ENCODE measurements at places on chromosomes 4 and X.
A peak's percentile ranks its signal among the peaks of the same experiment; 100 is the strongest.

- no peak overlapping the region for H3K27ac ChIP-seq
- DNase-seq = no peak
- H3K4me3 ChIP-seq = no peak overlapping the region
- no peaks in the 10 kb centered on the region for H3K36me3 ChIP-seq
Observed at GRCh38 chr4:86670756-86671155, 76.6 kb downstream of the PTPN13 start.

- no peaks in the 10 kb centered on the region for H3K4me1 ChIP-seq
- no peak overlapping the region for H3K27ac ChIP-seq
- no peaks in the 10 kb centered on the region for H3K36me3 ChIP-seq
- DNase-seq = no peak
- no peak overlapping the region for H3K4me3 ChIP-seq
Observed at GRCh38 chrX:44922980-44923379, 50.0 kb downstream of the KDM6A start.

GRCh38 chr4:182741914-182742313 lies 175.3 kb downstream of the DCTD start:
- H3K27ac ChIP-seq = no peak overlapping the region
- H3K4me1 ChIP-seq = no peaks in the 10 kb centered on the region
- H3K27me3 ChIP-seq = no peaks in the 10 kb centered on the region

- DNase-seq = no peak
- H3K4me3 ChIP-seq = no peak overlapping the region
- no peak overlapping the region for H3K27ac ChIP-seq
- peaks cover 6% of the 10 kb centered on the region for H3K36me3 ChIP-seq
- no peaks in the 10 kb centered on the region for H3K27me3 ChIP-seq
Observed at GRCh38 chr4:24511371-24512063, 72.8 kb downstream of the DHX15 start.

DNA sequence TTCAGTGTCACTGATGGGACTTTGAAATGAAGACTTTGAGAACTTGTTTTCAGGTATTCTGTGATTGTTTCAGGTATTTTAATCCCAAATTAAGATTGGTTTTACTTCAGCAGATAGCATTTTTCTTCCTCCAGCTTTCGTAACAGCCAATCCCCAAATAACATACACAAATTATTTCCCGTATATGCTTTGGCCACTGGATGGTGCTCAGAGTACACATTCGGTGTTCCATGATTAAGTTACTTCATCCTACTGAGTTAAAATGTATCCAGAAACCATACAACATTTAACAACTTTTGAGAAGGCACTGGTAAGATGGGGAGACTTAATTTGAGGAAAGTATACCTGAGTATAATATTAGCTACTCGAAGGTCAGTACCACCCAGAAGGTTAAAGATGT lies 233.4 kb upstream of the FAM47A start:
- no peak overlapping the region for H3K27ac ChIP-seq
- no peaks in the 10 kb centered on the region for H3K27me3 ChIP-seq
- H3K4me3 ChIP-seq = no peak overlapping the region
- no peaks in the 10 kb centered on the region for H3K4me1 ChIP-seq
- no peaks in the 10 kb centered on the region for H3K36me3 ChIP-seq

GRCh38 chr4:181966104-181966551 lies 277.1 kb upstream of the TENM3 start:
- H3K27me3 ChIP-seq = no peaks in the 10 kb centered on the region
- no peak for DNase-seq
- H3K27ac ChIP-seq = no peak overlapping the region
- no peak overlapping the region for H3K4me3 ChIP-seq

DNA sequence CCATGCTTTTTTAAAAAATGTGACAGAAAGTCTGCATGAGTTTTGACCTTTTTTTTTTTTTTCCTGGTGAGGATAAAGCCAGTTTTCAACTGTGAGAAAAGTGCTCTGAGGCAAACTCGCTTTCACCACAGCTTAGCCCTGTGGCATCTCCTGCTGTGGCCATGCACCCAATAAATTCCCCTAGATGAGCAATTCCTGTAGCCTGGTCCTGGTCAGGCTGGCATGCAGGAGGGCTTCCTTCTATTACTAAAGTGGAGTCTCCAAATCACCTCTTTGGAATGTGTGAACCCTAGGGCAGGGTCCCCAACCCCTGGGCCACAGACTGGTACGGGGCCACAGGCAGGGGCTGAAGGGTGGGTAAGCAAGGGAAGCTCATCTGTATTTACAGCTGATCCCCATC lies 265.4 kb downstream of the RAPGEF2 start:
- H3K27me3 ChIP-seq = no peaks in the 10 kb centered on the region
- no peak overlapping the region for H3K27ac ChIP-seq
- no peaks in the 10 kb centered on the region for H3K4me1 ChIP-seq
- H3K36me3 ChIP-seq = no peaks in the 10 kb centered on the region
- no peak for DNase-seq

- H3K27me3 ChIP-seq = no peaks in the 10 kb centered on the region
- H3K27ac ChIP-seq = no peak overlapping the region
- no peaks in the 10 kb centered on the region for H3K4me1 ChIP-seq
- H3K36me3 ChIP-seq = no peaks in the 10 kb centered on the region
- no peak for DNase-seq
Observed at GRCh38 chr4:128698386-128698785, 111.1 kb upstream of the JADE1 start.

DNA sequence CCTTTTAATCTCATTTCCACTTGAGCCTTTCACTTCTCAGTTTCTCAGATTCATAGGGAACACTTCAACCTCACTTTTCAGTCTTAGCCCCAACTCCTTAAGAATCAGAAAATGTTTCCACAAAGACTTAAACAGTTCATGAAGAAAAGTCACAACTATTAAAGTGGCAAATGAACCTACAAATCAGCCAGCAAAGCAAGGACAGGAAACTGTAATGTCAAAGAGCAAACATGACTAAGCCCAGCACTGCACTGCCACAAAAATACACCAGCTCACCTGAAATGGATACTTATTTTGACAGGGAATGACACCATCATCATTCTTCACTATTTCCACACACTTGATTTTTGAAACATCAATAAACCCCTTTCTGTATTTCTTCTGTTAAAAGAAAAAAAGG lies 41.8 kb upstream of the TXK start:
- DNase-seq = no peak
- H3K27me3 ChIP-seq = no peaks in the 10 kb centered on the region
- H3K4me1 ChIP-seq = no peaks in the 10 kb centered on the region
- no peak overlapping the region for H3K4me3 ChIP-seq
- no peak overlapping the region for H3K27ac ChIP-seq

DNA sequence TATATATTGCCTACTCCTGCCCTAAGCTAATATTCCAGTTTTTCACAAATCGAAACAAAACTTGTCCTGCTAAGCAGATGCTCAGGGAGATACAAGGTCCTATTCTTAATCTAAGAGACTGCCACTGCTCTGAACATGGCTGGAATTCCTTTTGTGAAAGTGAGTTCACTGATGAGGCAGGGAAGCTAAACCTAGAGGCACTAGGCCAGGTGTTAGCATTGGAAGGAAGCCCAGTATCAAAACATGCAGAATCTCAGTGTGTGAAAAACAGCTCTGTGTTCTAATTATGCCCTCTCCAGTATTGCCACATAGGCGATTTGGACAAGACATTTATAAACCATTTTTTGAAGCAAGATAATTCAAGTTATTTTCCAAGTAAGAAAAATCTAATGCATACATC lies 47.6 kb downstream of the ABCG2 start:
- no peaks in the 10 kb centered on the region for H3K4me1 ChIP-seq
- DNase-seq = no peak
- no peak overlapping the region for H3K4me3 ChIP-seq
- no peak overlapping the region for H3K27ac ChIP-seq

DNA sequence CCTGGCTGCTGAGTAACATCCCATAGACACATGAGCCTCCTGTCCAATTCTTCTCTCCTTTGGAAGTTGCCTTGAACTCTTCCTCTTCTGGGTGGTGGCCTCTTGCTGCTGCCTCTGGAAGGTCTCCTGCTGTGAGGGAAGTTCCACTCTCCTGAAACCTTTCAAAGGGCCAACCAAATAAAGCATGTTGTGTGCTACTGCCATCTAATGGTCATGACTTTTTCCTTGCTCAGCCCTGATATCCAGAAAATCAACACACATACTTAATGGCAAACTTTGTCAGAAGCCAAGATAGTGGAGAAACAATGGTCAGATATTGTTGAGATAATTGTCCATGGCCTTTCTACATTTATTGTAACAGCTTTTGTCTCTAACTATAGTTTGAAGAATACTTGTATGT lies 19.1 kb upstream of the ZXDA start:
- DNase-seq = peak; percentile 9
- no peaks in the 10 kb centered on the region for H3K27me3 ChIP-seq
- no peaks in the 10 kb centered on the region for H3K36me3 ChIP-seq
- H3K4me3 ChIP-seq = no peak overlapping the region
- no peak overlapping the region for H3K27ac ChIP-seq
- H3K4me1 ChIP-seq = no peaks in the 10 kb centered on the region

GRCh38 chr4:143025081-143025704 lies 159.5 kb upstream of the USP38 start:
- H3K27ac ChIP-seq = no peak overlapping the region
- no peak for DNase-seq
- H3K4me3 ChIP-seq = no peak overlapping the region

DNA sequence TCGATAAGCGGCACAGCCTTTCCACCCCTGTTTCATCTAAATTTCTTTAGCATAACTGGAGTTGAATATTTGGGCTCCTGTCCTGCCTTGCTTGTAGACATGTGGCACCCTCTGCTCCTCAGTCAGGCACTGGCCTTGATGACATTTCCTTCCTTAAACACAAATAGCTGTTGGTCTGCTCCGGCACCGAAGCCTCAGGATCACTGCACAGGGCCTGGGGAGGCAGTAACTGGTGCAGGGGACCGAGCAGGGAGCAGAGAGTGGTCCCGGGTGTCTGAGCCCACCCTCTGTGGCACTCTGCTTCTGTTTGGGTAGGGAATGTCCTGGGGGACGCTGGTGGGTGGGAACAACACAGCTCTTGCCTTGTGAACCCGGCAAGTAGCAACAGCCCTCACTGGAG lies 13.6 kb downstream of the RGS12 start:
- peaks cover 18% of the 10 kb centered on the region for H3K4me1 ChIP-seq
- peaks cover 55% of the 10 kb centered on the region for H3K27me3 ChIP-seq
- no peaks in the 10 kb centered on the region for H3K36me3 ChIP-seq

DNA sequence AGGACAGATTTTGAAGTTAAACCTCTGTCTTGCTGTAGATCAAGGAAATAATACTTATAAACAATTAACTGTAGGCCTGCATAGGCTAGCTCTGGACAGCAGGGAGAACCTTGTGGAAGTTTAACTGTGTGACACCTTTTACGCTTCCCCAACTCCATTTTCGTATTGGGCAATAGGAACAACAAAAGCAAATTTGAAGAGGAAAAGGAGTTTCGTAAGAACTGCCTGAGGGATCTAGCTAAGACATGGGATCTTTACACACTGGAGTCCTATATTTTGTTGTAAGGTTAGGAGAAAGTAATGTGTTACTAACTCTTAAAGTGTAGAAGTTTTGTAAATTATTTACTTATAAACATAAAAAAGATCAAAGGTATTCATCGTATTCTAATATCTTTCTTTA lies 324.9 kb upstream of the CASK start:
- no peaks in the 10 kb centered on the region for H3K27me3 ChIP-seq
- no peak for DNase-seq
- no peaks in the 10 kb centered on the region for H3K4me1 ChIP-seq
- H3K27ac ChIP-seq = no peak overlapping the region
- no peak overlapping the region for H3K4me3 ChIP-seq

DNA sequence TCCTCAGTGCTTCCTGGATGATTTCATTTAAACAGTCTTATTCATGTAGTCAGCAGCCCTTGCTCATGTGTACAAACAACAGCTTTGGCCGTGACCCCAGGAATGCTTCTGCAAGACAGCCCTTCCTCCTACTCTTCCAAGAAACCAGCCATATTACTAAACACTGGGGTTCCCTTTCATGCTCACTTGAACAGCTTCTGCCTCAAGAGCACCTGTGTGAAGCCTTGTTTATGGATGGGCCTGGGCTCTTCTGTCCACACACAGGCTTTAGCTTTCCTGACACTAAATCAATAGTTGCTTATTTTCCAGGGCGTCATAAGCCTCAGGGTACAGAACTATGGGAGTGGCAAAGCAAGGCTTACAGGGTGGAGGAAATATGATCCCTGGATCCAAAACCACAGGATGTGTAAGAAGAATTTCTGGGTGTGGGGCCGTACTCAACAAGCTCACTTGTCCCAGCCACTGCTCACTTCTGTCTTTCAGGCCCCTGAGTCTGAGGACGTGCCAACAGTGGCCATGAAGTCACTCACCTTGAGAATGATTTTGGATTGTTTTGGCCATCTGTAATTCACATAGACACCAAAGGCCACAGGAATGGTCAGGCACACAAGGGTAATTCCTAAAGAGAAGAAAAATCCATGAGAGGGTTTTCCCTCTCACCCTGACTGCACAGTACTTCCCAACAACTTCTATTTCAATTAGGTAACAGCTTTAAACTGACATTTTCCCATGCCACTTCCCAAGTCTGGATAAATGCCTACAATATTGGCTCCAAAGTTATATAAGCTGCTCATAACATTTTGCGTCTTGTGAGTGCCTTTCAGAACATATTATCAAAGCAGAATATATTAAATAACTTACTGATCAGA lies 17.7 kb downstream of the SLC10A6 start:
- no peaks in the 10 kb centered on the region for H3K4me1 ChIP-seq
- DNase-seq = no peak
- H3K4me3 ChIP-seq = no peak overlapping the region

DNA sequence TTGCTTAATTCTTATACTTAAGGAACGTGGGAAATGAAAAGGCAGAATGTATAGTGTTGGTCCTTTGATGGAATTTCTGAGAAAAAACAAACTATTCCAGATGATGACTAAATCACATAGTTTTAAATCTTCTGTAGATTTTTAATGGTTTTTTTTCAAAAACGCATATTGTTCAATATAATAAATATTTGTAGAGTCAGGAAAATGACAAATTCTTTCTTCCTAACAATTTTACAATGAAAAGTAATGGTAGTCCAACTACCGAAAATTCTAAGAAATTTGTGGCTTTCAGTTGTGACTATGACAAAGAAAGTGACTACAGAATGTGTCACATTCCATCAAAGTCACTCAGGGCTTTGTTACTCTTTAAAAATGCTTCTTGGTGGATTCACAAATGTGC lies 164.8 kb upstream of the PITX2 start:
- no peak for DNase-seq

DNA sequence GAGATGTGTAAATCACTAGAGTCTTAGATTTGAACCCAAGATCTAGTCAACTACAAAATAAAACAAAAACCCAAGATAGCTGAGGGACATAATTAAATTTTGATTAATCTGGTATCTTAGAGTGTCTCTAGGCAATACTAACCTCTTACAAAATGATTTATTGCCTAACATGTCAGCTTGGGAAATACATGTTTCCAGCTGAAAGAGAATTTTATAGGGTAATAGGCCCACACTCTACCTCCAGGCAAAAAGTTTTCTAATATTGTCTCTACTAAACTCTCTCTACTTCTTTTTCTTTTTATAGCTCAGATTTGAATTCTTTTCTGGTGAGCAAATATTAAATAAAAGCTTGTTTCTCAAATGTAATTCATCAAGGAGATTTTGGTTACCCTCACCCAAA lies 263.2 kb downstream of the IL15 start:
- no peaks in the 10 kb centered on the region for H3K4me1 ChIP-seq
- no peak overlapping the region for H3K27ac ChIP-seq
- DNase-seq = no peak

- DNase-seq = no peak
- no peak overlapping the region for H3K4me3 ChIP-seq
- no peaks in the 10 kb centered on the region for H3K36me3 ChIP-seq
- no peaks in the 10 kb centered on the region for H3K4me1 ChIP-seq
Observed at GRCh38 chr4:71167083-71167482, 171.7 kb upstream of the SLC4A4 start.
